EH (cell line): ENCODE measurements at places on chromosomes 6 and 20.
A peak's percentile ranks its signal among the peaks of the same experiment; 100 is the strongest.

DNA sequence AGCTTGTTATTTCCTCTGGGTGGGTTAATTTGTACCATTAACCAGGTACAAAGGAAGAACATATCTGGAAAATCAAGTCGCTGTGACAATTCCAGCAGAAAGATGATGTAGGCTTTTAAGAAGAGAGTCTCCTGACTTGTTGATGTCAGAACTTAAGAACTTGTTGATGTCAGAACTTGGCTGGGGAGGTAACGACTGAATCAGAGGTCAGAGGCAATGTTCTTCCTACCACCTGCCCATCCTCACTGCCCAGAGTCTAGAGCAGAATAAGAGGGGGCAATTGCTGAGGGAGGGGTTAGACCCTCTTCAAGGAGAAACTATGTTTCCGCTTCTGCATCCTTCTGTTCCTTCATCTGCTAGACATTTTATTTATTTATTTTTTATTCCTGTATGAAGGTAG, 18.9 kb downstream of the MLIP start:
- DNase-seq, result no peak

DNA sequence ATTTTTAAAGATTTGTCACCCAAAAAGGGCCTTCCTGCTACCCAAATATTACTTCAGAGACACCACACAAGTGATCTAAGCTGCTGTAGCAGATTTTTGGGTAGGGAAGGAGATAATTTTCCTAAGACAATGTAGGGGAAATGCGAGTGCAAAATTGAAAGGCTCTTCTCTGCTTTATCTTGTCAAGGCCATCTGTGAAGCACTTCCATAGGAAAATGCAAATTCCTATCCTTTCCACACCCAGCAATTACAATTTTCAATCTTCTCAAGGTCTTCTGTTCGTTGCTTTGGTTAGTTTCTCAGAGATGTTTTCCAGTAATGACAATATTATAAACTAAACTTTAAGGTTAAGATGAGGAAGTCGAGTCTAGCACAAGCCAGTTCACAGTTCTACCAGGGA, 53.4 kb downstream of the HDGFL1 start:
- DNase-seq, result no peak

- DNase-seq, result no peak
These were observed 15.1 kb upstream of the SYNJ2 start for GRCh38 chr6:157966589-157966977.

GRCh38 chr6:145756170-145756662, 20.9 kb upstream of the EPM2A start:
- DNase-seq, result peak; percentile 97

DNA sequence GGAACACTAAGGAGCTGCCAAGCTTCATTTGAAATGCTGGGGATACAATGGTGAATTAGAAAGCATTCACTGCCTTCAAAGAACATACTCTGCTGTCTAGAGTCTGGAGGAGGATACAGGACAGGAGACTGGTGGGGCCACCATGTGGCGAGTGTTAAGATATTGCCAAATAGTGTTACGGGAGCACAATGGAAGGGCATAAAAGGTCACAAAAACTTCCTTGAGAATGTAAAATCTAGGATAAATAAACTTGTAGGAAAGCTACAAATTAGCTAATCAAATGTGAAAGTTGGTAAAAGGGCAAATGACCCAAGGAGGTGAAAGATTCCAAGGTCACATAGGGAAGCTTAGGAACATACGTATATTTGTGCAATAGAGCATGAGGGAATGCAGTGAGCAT, 271.7 kb downstream of the RFPL4B start:
- DNase-seq, result peak; percentile 53

DNA sequence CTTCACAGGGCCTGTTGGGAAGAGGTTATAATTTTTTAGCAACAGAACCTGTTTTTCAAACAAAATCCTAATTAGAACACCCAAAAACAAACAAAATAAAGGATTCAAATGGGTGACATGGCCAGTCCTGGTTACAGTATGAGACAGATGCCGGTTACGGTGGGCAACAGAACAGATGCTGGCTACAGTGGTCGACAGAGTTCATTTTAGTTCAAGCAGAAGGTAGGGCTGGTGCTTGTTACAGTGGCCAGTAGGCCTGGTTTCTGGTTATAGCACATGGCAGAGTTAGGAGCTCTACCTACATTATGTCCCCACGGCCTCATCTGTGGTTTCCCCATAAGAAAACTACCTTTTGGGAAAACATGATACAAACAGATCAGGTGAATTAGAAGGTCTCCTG, 327.7 kb downstream of the LAMA2 start:
- no peak for DNase-seq

DNA sequence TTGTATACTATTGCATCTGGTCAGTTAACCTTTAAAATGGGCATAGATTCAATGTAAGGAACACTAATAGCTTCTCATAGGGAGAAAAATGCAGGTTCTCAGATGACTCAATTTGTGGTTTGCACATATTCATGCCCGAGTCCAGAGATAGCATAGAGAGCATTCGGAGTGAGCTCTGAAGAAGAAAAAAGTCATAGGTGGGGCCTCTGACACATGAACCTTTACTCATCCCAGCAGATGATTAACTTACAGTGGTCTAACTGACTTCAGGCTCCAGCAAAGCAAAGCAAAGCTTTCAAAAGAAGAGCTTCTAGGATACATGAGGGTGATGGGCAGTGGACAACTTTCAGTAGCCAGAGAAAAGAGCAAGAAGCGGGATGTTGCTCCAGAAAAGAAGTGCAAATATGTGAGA, 55.3 kb upstream of the BTN3A2 start:
- DNase-seq, result peak; percentile 89

DNA sequence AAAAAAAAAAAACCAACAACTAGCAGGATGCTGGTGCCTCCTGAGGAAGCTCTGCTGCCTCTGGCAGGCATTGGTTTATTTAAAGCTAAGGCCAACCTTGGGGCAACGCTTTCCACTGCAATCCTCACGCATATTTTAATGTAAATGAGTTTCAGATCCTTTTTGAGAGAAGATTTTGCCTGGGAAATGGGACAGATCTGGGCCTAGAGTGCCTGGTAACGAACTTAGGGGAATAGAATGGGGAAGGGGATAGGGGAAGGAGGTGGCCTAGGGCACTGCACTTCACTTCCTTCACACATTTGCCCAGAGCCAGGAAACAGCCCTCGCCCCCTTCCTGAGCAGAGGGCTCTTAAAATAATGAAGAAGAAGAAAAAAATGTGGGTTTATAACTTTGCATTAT, 132.7 kb upstream of the TMEM170B start:
- DNase-seq, result no peak

DNA sequence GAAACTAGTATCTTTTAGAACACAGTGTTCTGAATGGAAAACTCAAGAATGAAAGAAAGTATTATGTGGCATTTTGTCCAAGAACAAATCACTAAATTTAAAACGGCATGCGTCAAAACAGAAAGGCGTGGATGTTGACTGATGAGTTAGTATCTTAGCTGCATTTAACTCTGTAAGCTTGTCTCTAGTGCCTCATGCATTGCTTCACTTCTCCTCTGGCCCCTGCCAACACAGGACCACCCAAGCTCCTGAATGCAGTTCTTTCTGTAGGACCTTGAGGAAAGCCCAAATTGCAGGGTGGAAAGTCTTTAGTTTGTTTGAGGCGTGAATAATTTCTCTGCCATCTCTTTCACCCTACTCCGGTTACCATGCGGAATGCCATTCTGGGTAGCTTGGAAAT, 632.2 kb downstream of the COL12A1 start:
- no peak for DNase-seq

GRCh38 chr6:31651602-31652191, 764 bp downstream of the BAG6 start:
- peak; percentile 89 for DNase-seq

- no peak for DNase-seq
These were observed 126.8 kb upstream of the AGPAT4 start for GRCh38 chr6:161400671-161401070.

GRCh38 chr20:49641683-49642656, 71.7 kb downstream of the B4GALT5 start:
- DNase-seq, result no peak

- no peak for DNase-seq
These were observed 36.2 kb downstream of the ARMC2 start for GRCh38 chr6:108884211-108885059.

- DNase-seq, result no peak
These were observed 1.7 kb upstream of the SLC22A2 start for GRCh38 chr6:160260367-160260766.

DNA sequence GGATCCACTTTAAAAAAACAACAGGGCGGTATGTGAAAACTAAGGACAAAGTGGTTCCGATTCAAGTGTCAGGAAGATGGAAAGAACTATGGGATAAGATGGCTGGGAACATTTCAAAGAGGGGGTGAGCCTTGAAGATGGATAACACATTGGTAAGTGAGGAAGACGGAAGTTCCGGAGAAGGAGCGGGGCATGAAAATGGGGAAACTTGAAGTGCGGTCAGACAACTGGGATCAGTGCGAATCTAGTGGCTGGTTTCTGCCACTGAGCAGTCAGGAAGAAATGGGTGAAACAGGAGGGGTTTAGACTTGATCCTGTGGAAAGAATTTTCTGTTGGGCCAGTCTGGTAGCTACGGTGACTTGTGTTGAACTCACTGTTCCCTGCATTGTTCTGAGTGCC, 1.2 kb downstream of the NAA20 start:
- DNase-seq, result no peak

DNA sequence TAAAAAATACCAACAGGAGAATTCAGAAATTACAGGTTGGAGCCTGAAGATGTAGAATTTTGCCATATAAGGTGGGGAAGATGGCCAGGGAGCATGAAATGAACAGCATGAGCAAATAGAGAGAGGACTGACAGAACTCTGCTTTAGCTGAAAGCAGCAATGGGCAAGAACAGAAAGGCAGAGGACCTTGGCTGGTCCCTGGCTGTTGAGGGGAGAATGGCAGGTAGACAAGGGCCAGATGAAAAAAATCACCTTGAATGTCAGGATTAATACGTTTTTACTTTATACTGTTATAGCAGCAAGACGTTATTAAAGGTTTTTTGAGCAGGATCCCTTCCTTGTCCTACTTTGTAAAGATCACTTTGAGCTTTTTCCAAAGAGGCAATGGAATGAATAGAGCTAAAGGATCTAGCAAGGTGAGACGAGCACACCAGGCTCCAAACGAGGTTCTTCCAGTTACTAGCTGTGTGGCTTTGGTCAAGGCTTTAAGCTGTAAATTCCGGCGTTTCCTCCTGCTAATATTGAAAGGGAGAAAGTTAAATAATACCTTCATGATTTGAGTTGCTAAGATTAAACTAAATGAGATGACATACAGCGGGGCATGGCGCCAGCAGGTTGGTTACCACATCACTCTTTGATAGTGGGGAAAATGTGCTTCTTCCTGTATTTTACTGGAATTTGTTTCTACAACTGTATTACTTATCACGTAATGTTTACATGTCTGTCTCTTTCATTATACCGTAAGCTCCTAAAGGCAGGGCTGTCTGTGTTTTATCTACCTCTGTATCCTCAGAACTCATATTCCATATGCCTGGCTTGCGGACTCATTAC, 776 bp downstream of the PPIL1 start:
- DNase-seq, result peak; percentile 37

DNA sequence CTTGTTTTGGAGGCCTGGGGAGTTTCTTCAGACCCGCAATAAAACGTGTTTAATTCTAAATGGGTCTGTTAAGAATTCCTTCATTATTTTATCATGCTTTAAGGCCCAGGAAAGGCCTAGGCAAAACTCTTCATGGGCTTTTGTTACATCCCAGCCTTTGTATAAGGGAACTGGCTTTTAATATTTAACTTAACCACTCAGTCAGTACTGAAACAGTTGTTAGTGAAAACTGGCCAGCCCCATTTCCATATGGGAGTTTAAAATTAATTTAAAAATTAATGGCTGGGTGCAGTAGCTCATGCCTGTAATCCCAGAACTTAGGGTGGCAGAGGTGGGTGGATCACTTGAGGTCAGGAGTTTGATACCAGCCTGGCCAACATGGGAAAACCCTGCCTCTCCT, 213.2 kb upstream of the FKBP1C start:
- no peak for DNase-seq

GRCh38 chr20:35648836-35649235, 15.9 kb downstream of the CPNE1 start:
- DNase-seq, result peak; percentile 12

DNA sequence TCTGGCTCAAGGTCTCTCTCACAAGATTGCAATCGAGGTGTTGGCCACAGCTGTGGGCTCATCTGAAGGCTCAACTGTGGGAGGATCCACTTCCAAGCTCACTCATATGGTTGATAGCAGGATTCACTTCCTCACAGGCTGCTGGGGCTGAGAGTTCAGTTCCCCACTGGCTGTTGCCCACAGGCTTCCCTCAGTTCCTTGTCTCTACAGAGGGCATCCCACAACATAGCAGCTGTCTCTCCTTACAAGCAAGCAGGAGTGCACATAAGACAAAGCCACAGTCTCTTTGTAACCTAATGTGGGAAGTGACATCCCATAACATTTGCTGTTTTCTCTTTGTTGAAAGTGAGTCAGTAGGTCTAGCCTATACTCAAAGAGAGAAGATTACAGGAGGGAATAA, 14.0 kb downstream of the SPATS1 start:
- DNase-seq, result no peak

- DNase-seq, result peak; percentile 77
These were observed 7.8 kb downstream of the KCNG1 start for GRCh38 chr20:51014797-51015722.

DNA sequence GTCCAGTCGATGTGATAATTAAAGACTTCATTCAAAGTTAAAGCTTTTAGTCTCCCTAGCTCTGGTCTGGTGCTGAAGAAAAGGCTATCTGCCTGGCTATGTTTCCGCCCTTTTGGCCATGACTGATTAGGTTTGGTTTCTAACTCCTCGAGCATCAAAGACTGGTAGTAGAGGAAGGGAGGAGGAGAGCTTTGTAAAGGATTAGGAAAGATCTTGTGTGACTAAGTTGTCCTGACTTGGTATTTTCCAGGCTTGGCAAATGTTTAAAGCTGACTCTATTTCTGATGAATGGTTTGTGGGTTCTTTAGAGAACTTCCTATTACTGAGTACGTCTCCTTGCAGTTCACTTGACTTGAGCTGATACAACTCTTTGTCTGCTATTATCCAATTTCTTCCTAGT, 312.9 kb downstream of the GJA1 start:
- peak; percentile 41 for DNase-seq

DNA sequence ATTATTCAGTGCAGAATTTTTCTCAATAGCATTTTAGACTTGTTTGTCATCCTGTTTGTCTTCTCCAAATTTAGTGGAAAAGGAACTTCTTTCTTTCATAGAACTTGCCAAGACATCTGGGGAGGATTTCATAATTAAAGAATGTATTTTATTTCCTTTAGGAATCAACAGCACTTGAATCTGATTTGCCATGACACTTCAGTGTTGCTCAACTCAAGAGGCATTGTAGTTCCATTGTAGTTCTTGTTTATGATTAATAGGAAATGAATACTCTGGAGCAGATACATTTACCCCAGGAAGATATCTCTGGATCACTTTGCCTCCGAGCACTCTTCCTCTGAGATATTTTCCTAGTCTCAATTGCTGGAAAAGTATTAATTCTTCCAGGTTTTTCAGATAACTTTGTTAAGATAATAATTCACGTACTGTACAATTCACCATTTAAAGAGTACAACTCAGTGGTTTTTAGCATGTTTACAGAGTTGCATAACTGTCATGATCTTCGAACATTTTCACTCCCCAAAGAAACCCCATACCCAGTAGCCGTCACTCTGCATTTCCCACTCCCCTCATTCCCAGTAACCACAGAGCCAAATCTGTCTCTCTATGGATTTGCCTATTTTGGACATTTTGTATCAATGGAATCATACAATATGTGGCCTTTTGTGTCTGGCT, 29.7 kb downstream of the AKAP12 start:
- peak; percentile 89 for DNase-seq

- DNase-seq, result no peak
These were observed 269.5 kb upstream of the ARID1B start for GRCh38 chr6:156507656-156508055.
